SHP77 (cell line): ENCODE measurements at places on chromosomes 3 and 15.

- no peak for DNase-seq
Measured at GRCh38 chr3:70049761-70050160, 50.2 kb downstream of the SAMMSON start.

DNA sequence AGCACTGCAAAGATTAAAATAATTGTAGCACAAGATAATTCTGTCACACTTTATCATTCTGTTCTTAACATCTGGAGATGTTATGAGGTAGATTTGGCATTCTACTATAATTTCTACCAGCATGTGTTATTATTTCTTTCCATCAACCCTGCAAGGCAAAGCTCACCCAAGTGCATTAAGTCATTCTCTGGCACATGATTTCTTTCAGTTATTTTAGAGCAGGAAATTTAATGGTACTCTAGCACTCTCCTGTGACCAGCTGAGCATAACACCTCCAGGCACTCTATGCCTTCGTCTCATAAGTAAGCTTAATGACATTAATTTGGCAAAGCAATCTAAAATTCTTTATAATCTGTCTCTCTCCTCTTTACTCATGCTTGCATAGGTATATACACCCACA lies 300.2 kb upstream of the GPR149 start:
- no peak for DNase-seq

DNA sequence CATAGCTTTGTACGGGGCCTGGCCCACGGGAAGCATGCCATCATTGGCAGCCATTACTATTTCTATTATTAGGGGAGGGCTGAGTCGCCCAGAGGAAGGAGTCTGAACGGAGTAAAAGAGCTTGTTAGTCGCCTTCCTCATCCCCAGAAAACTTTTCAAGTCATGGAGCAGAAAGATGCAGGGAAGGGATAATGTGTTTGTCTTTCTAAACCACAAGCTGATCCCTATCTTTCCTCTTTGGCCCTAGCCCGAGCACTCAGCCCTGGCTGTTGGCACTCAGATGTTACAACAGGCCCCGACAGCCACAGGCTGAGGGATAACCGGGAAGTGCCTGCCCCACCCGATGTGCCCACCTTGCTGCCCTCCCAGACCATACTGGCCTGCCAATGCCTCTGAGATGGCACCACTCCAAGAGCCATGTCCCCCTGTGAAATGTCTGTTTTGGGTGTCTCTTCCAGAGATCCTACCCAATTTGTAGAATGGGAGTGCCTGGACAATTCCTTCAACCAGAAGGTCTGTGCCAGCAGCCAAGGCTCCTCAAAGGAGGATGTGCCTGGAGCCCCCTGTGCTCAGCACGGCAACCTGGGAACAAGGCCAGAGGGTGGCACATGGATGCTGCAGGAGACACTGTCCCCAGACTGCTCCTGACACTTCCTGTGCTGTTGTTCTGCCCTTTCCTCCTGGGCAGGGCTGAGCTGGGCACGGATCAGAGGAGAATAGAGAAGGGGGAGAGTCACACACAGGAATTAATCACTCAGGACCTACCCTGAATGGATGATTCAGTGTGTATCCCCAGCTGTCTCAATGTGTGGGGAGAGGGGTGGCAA lies 10.8 kb downstream of the PAK6 start:
- no peak for DNase-seq

GRCh38 chr3:169558371-169558770 lies 105.1 kb downstream of the MECOM start:
- no peak for DNase-seq

DNA sequence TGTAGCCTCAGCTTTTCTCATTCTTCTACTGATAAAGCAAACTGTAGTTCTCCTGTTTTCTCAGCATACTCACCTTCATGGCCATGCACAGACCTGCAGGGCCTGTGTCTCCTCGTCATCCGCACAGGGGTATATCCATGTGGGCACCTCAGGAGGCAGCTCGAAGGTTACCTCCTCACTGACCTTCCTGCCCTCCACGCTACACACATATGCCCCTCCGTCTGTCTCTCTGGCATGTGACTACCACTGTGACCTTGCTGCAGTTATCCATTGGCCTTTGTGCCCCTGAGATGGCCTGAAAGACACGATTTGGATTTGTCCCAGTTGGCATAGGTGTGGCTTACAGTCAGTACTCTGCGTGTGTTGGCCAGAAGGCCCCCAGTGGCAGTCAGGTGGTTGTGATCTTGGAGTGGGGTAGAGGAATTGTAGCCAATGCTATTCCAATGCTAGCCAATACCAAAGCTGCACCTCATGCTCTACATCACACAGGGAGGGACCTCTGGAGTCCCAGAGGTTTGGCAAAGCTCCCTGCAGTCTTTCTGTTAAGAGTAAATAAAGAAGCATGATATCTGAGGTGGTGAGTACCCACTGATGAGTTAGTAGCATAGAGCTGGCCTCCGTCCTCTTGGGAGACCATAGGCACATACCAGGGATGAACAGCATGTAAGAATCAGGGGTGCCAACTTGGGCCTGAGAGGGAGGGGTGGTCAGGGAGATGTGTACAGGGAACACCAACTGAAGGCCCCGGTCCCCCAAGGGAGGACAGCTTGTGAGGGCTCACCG lies 143.4 kb downstream of the EEFSEC start:
- no peak for DNase-seq

DNA sequence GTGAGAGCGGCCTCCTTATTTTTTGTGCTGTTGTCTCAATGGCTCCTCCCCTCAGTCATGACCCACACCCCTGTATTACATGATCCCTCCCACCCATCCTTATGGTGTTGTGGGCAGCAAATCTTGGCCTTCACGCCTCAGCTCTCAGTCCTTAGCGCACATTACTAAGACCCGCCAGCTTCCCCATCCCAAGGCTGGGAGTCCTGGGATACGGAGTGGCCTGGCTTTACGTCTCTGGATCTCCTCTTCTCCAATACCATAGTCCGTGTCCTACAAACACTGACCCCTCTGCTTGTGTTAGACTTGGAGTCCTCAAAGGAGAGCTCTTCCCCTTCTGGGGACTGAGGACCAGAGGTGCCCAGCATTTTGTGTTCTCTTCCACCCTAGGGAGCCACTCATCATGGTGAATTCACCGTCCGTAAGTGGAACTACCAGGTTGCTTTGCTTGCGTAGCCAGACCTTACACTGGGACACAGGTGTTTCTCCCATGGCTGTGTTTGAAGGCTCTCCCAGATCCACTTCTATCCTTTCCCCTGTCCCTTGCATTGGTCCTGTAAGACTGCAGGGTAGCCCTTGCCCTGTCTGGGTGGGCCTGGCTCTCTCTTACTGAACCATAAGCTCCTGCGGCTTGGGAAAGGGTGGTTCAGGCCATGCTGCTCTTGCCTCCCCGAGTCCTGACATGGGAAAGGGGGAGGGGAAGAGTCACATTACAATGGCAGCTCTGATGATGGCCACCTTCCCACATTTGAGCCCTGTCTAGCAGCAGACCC lies 13.6 kb downstream of the GRM2 start:
- DNase-seq, result no peak

DNA sequence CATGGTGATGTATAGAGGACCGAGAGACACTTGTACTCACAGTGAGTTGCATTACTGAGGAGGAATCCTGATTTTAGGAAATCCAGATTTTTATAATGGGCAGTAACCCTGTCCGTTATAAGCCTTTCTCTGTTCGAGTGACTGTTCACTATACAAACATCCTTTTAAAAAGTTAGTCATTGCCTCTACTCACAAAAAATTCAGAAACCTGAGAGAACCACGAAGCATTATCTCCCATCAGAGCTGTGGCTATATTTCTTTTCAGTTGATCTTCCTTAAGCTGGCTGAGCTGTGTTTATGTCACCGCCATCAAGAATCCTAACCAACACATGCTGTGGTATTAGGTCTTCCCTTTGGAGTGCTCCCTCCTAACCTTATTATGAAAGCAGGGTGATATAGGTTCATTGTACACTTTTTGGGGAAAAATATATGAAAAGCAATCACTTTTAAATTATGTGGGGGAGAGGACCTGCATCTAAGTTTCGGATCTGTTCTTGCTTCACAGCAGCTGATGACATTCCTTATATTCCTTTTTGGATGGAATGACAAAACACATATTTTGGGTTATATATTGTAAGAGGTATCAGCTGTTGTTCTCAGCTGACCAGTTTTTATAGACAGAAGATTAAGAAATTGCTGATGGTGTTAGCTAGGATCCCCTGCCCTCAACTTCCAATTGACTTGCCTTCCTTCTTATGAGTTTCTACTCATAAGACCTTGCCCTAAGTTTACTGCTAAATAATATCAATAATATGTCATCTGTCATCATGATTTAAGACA lies 465.9 kb upstream of the RASGRP1 start:
- DNase-seq, result no peak

- no peak for DNase-seq
Measured at GRCh38 chr15:70476441-70476840, 286.9 kb downstream of the UACA start.

DNA sequence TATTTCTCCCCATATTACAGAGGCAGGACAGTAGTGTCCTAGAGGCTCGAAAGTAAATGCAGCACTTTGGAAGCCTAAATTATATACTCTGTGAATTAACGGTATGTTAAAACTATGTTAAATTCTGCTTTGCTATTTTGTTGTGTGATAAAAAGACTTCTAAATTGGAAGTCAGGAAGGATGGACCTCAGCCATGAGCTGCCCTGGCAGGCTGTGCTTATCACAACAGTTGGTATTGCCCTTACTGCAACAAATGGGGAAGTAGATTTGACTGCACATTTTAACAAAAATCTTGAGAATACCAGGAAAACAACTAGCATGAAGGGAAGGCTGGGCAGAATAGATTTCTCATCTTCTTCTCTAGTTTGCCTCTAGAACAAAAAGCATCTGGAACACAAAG lies 706.6 kb downstream of the SI start:
- no peak for DNase-seq

GRCh38 chr15:49045751-49046219 lies 461 bp downstream of the SECISBP2L start:
- no peak for DNase-seq

GRCh38 chr3:22265403-22265802 lies 514.4 kb upstream of the ZNF385D start:
- no peak for DNase-seq

GRCh38 chr3:50830451-50830850 lies 155.7 kb downstream of the DOCK3 start:
- DNase-seq, result no peak

DNA sequence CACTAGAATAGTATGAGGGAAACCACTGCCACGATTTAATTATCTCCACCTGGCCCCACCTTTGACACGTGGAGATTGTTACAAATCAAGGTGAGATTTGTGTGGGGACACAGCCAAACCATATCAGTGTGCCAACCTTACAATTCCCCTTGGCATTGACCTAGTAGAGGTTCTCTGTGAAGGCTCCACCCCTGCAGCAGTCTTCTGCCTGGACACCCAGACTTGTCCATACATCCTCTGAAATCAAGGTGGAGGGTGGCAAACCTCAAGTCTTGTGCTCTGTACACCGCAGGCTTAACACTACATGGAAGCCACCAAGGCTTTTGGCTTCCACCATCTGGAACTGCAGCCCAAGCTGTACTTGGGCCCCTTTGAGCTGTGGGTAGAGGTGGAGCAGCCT lies 8.8 kb upstream of the IQGAP1 start:
- no peak for DNase-seq

- DNase-seq, result no peak
Measured at GRCh38 chr15:44265757-44266156, 22.8 kb upstream of the GOLM2 start.

- no peak for DNase-seq
Measured at GRCh38 chr3:53753518-53754183, 92.6 kb downstream of the CHDH start.

DNA sequence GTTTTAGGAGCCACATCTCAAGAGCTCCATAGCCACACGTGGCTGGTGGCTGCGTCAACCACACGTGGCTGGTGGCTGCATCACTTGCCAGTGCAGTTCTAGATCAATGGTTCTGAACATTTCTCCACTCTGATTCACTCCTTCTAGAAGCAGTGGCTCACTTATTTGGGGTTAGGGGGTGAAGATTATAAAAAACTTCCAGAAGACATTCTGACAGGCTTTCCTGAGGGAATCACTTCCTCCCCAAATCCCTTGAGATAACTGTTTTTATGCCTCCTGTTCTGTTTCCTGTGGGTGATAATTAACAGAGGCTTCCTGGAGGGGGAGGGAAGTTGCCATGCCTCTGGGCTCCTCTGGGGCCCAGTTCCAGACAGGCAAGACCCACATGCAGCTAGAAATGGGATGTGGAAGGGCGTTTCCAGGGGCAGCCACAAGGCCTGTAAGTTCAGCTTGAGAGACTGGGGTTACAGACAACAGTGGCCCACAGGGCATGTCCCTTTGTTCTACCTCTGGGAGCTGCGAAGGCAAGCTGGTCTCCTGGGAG lies 23.6 kb downstream of the HEG1 start:
- no peak for DNase-seq
